ENCODE measurements at places on chromosomes 4 and X. TPM values are rescaled to one million over a fixed set of nuclear protein-coding genes. Genes with fewer than 3 reads are reported as not detected.

GRCh38 chrX:20254712-20255299, 11.9 kb downstream of the RPS6KA3 start:
- no peak for DNase-seq

DNA sequence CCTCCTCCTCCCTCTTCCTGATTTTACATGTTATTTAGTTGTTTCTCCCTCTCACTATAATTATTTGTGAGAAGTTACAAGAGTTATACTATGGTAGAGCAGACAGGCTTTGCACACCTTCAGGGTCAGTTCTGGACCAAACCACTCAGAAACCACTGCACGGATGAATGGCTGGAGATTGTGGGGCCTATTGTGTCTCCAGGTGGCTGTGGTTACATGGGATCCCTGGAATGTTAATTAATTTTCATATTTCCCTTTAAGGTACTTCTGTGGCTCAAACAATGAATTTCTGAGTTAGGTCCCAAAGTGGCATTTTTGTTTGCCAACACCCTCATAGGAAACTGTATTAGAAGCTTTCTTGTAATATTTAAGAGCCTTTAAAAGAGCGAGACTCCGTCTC, 151.9 kb downstream of the BMPR1B start:
- no peak for DNase-seq

DNA sequence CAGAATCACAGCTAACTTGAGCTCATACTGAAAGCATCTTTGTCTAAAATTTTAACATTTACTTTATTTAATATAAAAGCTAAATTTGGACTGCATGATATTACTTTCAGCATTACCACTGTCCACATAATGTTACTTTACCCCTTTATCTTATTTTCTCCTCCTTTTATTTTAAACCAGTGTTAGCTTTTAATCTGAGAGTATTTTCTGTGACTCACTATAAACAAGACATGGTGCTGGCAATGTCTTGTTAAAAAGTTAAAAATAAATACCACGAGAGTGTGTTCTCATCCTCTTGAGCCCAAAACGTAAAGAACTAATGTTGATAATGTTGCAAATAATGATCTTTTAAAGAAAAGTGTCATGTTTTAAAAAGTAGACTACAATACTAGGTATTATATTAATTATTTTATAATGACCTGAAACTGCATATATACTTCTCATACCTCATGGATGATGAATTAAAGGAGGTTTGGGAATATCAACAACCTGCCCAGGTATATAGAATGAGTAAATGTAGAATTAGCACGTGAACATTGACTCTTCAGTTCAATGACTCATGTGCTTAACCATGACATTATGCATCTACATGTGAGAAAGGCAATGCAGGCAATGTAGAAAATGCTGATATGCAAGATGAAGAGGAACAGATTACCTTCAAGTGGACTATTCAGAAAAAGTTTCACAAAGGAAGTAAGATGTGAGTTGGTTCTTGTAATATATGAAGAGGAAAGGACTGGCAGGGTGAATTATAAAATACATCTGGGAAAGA, 454.1 kb upstream of the ADGRL3 start:
- DNase-seq, result no peak

- DNase-seq, result no peak
These were observed 4.2 kb downstream of the ELF4 start for GRCh38 chrX:130106071-130106470.

- DNase-seq, result no peak
These were observed 25.5 kb upstream of the ZNF330 start for GRCh38 chr4:141195095-141195707.

- peak; percentile 19 for DNase-seq
These were observed 102.2 kb downstream of the OR13H1 start for GRCh38 chrX:131646106-131646505.

- no peak for DNase-seq
These were observed 53.0 kb downstream of the AMELX start for GRCh38 chrX:11346121-11346682.

DNA sequence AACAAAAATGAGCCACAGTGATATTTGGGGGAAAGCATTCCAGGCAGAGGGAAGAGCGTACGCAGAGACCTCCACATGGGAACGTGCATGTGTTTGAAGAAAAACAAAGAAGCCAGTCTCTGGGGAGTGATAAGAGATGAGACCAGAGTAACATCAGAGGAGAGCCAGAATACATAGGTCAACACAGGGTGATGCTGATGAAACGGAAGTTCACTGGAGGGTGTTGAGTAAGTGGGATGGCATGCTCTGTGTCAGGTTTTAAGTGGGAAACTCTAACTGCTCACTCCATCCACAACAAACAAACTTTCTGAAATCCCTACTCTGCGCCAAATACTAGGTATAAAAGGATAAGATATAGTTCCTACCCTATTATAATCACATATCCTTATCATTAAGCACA, 110.0 kb downstream of the ARHGAP6 start:
- no peak for DNase-seq

GRCh38 chr4:70437197-70437596, 34.8 kb upstream of the MUC7 start:
- DNase-seq, result no peak

DNA sequence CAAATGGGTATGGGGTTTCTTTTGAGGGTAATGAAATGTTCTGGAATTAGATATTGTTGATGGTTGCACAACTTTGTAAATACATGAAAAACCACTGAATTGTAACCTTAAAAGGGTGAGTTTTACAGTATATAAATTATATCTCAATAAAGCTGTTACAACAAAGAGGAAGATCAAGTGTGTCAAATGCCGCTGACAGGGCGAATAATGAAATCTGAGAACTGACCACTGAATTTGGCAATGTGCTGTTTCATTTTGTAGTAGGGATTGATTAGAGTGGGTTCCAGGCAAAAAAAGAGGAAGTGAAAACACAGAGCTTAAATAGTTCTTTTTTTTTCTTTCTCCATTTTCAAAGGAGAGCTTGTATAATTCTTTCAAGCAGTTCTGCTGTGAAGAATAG, 161.1 kb upstream of the NAP1L5 start:
- DNase-seq, result no peak

- no peak for DNase-seq
These were observed 28.7 kb downstream of the TMEM31 start for GRCh38 chrX:103739421-103739820.

DNA sequence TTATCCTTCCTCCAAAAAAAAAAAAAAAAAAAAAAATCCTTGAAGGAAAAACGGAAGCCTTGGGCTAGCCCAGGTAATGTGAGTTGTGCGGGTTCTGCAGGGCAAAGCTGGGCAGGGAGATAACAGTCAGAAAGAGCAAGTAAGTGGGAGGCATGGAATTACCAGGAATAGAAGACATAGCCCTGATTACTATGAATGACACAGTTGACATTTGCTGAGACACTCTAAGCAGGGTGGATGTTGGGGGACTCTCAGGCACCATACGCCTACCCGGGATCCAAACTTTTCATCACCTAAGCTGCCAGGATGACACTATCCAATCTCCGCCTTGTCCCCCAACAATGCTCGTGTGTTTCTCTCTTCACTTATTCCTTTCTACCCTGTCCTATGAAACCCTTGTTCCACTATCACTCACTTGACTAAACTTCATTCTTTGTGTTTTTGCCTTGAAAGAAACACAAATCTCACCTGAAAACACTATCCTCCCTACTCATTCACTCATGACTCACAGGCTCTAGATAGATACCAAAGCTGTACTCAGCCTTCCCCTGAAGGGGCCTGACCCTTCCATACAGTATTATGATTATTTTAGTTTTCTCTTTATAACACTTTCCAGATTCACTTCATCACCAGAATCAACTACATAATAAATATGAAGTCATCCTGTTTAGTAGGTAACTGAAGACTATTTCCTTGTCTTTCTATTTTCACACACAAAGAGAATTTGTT, 158.4 kb downstream of the INPP4B start:
- no peak for DNase-seq

DNA sequence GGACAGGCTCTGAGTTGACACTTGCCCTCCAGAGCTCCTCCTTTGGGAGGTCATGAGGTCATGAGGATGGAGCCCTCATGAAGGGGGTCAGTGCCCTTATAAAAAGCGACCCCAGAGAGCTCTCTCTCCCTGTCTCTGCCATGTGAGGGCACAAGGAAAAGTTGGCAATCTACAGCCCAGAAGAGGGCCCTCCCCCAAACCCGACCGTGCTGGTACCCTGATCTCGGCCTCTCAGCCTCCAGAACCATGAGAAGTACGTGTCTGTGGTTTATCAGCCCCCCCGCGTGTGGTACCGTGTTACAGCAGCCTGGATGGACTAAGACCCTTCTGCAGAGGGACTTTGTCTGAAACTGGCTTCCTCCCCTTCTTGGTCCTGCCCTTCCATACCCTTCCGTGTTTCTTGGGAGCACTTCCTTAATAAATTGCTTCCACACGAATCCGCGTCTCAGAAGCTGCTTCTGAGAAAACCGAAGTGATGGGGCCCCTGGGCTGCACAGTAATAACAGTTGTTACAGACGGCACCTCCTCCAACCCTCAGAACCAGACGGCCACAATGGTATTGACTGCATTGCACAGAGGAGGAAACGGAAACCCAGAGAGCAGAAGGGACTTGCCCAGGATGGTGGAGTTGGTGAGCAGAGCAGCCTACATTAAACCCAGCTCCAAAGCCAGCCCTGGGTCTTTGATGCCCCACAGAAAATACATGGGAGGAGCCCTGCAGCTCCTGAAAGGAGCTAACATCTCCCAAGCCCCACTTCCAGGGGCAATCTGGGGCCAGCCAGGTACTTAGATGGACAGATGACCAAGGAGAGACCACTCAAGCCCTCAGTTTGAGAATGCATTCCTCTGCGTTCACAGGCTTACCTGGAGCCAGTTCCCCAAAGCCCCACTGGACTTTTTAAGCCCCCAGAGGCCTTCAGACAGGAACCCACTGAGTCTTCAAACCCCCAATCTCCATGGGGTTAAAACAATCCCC, 242.7 kb downstream of the BCOR start:
- DNase-seq, result no peak

- no peak for DNase-seq
These were observed 70.3 kb downstream of the CRMP1 start for GRCh38 chr4:5822619-5823018.

DNA sequence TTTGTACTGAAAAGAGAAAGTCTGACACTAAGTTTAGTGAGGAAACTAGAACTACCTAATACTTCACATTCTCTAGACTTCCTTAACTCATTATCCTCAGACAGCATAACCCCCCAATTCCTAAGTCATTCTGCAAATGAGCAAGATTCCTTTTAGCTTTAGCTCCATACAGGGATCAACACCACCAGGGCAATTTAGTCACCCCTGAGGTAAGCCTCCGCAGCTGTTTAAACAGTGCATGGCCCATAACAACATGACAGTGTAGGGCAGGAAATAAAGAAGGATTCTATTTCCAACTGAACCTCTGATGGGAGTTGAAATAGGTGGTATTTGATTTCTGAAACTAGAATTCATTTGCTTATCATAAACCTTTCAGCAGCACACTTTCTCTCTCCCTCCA, 112.8 kb upstream of the DKK2 start:
- no peak for DNase-seq

DNA sequence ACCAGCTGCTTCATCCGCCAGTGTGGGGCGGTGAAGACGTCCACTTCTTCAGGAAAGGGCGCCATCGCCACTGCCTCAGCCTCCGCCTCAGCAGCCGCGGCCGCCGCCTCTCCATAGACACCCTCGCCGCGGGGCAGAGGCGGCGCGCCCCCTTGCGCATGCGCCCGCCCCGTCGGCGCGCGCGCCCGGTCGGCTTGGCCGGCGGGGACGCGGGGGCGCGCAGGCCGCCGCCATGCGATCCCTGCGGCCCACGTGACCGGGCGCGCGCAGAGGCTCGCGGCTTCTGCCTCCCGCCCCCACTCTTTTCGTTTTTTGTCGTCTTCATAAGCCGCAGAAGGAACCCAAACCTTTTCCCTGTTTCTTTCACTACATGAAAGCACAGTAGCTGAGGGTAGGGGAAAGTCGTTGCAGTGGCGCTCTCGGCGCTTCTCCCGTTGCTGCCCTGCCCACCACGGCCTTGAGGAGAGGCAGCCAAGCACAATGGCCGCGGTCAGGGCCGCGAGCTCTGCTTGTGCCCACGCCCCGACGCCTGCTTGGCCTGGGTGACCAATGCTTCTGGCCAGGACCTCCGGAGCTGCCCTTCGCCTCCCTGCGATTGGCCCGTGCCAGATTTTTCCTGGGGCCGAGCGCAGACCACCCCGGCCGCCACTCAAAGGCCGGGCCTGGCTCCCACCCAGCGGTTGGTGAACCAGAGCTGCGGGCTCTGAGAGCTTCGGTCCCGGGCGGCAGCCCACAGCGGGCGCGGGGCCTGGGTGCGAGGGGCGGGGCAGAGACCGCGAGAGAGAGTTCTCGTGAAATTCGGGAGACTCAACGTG, at the start of gene FBXL5:
FBXL5 (minus strand) TSS at position 135 of the 815 bp plus-strand sequence; CDS start at position 65, 70 bp downstream.
- DNase-seq, result peak; percentile 88

DNA sequence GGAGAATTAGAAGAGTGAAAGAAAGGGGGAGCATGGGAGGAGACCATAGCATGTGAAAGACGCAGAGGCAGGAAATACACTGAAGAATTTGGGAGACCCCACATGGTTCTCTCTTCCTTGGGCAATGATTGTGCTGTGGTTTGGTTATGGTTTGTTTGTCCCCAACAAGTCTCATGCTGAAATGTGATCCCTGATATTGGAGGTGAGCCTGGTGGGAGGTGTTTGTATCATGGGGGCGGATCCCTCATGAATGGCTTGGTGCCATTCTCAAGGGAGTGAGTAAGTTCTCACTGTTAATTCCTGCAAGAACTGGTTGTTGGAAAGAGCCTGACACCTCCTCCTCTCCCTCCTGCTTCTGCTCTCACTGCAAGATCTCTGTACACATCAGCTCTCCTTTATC, 78.6 kb upstream of the RAI2 start:
- DNase-seq, result no peak

- DNase-seq, result no peak
These were observed 1.8 kb upstream of the FAM50A start for GRCh38 chrX:154441984-154442707.

DNA sequence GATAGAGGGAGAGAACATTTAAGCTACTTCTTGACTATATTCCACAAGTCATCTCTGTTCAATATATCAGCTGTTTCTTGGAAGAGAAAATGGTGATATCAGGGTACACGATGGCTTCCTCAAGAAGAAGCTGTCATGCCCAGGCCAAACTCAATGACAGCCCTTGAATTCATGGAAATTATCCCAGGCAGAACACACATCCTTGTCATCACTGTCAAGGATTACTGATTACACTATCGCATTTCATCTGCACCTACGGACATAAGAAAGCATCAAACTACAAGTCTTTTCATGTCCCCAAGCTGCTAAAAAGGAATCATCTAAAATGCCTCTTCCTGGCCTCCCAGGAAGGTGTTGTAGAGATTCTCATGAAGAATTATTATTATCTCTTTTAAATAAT, 165.2 kb upstream of the SLC7A11 start:
- DNase-seq, result no peak

- no peak for DNase-seq
These were observed 821 bp downstream of the PLK4 start for GRCh38 chr4:127881563-127881864.

The SHROOM4 gene
- polyA plus RNA-seq, result 38.8 TPM

The MGAT4D gene
- not detected for polyA plus RNA-seq

The VCX gene
- 0.28 TPM for polyA plus RNA-seq

The SLC2A9 gene
- 3.4 TPM for polyA plus RNA-seq

The IBSP gene
- 0.30 TPM for polyA plus RNA-seq

The ETDA gene
- 0.50 TPM for polyA plus RNA-seq

The APLN gene
- polyA plus RNA-seq, result 3.3 TPM
